ENCODE measurements at places on chromosomes 13 and 19.

GRCh38 chr13:98798849-98799645 lies 46.6 kb upstream of the SLC15A1 start:
- DNase-seq = no peak

- peak; percentile 71 for DNase-seq
Measured at GRCh38 chr19:34484328-34484727, 2.8 kb downstream of the WTIP start.

DNA sequence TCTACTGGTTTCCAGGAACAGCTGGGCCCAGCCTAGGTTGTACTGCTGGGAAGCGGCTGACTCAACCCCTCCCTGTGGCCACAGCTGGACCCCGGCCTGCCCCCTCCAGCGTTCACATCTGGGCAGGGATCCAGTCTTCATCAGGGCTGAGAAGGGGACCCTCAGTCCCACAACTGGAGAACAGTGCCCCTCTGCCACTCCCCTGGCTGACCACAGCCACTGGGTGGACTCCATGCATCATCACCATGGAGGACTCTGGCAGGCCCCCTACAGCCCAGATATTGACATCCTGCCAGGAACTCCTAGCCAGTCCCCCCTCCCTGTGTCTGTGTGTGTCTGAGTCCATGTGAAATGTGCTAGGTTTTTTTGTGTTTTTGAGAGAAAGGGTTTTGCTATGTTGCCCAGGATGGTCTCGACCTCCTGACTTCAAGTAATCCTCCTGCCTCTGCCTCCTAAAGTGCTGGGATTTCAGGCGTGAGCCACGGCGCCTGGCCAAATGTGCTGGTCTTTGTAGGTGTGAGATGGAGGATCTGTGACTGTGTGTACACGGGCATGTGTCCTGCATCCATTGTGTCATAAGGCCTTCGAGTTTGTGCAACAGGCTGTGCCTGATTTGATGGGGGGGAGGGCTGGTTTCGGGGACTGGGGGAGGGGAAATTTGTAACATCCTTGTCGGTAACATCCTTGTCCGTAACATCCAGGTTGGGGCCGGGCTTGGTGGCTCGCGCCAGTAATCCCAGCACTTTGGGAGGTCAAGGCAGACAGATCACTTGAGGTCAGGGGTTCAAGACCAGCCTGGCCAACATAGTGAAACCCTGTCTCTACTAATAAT lies 4.0 kb upstream of the HOOK2 start:
- peak; percentile 73 for DNase-seq

DNA sequence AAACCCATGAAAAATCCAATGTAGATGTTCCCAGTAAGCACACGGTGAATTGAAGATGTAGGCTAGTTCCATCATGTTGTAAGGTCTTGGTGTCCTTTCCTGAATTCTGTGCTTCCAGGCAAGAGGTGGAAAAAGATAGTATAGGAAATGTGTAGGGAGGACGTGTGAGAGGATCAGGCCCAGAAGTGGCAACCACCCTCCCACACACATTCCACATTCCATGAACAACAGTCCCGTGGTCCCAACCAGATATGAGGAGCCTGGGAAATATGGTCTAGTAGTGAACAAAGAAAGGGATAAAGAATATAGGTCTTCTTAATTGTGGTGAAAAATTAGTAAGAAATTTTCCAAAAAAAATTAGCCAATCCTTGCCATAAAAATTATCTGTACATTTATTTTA lies 1254.2 kb upstream of the SLC10A2 start:
- no peak for DNase-seq

GRCh38 chr13:73254827-73255226 lies 196.0 kb downstream of the KLF5 start:
- DNase-seq = no peak

GRCh38 chr19:54955376-54955775 lies 8.0 kb upstream of the NLRP7 start:
- no peak for DNase-seq

- DNase-seq = no peak
Measured at GRCh38 chr13:40812724-40813445, 23.5 kb downstream of the SLC25A15 start.

GRCh38 chr13:39616087-39616694 lies 13.2 kb upstream of the LHFPL6 start:
- DNase-seq = no peak

DNA sequence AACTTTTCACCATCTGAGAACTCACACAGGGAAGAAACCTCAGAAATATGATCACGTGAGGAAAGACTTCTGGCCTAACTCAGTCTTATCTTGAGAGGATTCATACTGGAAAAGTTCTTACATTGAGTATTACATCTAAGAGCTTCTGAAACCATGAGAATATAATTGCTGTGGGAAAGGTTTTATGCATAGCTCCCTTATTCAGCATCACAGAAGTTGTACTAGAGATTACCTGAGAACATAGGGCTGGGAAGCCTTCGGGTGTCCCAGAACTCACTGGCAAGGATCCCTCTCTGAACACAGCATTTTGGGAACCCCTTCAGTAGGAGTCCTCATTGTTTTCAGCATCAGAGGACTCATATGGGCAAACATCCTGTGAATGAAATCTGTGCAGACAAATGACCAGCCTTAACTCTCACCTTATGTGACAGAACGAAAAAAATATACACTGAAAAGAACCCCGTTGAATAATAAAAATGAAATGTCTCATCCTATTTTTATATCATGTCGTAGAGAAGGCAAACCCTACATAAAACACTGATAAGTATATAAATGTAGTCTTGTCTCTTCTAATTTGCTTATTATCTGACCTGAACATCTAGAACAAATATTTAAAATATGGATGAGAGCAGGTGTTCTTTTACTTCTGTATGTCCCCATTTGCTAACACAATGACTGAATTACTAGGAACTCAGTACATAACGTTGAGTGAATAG lies 14.2 kb downstream of the ZNF274 start:
- DNase-seq = no peak

DNA sequence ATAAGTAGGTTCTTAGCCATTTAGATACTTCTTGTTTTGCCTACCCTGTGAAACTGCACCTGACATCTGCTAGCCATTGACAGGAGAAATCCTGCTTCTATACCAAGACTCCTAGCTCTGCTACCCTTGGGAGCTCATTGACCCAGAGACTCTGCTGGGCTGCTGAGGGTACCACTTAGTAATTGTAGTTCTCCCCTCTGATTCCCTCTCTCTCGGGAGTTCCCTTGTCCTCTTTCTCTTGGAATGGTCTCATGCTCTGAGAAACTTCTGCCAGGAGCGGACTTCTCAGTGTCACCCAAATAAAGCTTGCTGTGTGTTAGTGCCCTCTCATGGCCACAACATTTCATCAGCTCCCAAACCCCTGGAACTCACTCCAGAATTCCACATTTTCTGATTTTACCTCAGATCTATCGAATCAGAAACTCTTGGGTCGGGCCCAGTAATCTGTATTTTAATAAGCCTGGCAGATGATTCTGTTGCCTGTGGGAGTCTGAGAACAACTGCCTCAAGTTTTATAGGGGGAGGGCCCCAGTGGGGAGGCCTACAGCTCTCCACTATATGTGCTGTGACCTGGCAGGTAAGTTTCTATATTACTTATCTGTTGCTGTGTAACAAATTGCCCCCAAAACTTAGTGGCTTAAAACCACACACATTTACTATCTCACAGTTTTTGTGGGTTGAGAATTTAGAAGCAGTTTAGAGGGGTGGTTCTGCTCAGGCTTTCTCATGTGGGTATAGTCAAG lies 221.1 kb downstream of the TDRD3 start:
- no peak for DNase-seq

GRCh38 chr13:74768521-74769085 lies 634.4 kb upstream of the KLF12 start:
- DNase-seq = no peak

DNA sequence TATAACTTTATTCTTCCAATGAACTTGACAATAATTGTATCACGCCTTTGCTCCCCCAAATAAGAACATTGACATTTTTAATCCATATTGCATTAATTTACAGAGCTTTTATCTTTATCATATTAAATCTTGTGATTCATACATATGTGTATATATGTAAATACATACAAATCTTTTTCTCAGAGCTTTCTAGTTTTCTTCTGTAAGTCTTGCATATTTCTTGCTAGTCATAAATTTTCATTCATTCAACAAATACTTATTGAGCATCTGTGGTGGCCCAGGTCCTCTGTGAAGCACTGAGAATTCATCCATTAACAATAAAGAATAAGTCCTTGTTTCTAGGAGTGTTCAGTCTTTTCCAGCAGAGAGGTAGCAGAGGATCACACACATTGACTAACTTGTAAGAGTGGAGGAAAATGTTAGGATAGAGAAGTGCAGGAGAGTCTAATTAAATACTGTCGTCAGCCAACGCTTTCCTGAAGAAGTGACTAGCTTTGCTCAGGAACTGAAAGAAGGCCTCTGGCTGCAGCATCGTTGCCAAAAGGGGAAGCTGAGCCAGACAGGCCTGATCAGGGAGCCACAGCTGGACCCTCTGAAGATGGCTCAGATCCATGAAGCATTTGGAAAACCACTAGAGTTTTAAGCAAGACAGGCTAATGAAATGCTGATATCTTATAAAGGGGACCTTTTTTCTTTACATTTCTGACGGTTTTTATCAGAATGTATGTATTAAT lies 38.6 kb upstream of the LAMP1 start:
- no peak for DNase-seq

DNA sequence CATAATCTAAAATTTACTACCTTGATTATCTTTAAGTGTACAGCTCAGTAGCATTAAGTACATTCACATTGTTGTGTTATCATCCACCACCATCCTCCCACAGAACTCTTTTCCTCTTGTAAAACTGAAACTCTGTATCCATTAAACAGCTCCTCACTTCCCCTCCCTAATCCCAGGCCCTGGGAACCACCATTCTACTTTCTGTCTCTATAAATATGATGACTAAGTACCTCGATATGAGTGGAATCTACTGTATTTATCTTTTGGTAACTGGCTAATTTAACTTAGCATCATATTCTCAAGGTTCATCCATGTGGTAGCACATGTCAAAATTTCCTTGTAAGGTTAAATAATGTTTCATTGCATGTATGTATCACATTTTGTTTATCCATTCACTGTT lies 49.0 kb upstream of the POMP start:
- DNase-seq = no peak

DNA sequence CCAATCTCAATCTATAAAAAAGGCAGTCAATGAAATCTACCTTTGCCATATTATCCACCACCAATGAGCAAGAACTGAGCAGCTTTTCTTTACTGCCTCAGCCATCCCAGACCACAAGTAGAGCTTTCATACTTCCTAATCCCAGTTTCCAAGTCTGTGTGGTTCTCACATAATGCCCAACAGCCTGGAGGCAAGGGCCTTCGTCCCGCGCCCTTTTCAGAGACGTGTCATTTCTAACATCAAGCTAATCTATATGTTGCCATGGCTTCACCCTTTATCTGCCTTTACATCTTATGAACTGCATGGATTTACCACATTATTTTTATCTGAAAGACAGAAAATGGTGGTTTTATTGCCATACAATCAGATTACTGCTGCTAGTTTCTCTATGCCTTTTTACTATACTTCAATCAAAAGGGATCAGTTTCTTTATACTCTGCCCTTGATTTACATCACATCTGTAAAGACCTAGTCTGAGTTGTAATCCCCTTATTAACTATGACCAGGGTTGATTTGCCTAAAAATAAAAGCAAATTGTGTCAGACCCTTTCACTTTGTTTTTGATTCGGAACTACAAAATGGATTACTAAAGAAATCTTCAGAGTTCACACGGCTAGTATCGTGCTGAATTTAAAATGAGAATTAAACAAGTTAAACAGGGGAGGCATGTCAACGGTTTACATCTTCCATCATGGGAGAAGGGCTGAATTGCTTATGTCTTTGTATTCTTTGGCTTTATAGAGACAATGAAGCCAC lies 5.9 kb downstream of the EFNB2 start:
- no peak for DNase-seq

Data from left ventricle myocardium inferior (tissue), 1 donor.